ENCODE measurements at places on chromosomes 5 and 9.
A peak's percentile ranks its signal among the peaks of the same experiment; 100 is the strongest.

DNA sequence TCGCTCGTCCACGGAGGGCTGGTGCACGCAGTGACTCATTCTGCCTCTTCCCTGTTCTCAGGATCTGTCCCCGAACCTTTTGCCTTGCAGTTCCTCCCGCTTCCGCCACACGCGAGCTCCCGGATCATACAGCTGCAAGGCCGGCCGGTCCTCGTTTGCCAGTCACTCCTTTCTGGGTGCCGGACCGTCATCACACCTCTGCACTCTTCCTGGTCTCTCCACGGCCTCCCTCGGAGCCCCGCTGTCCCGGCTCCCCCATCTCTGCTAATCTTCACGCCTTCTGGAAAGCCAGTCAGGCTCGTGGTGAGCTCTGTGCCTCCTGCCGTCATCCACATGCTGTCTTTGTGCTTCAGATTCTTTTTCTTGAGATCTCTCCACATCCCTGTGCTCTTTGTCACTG is 91.8 kb downstream of the STX17 start:
- DNase-seq: no peak

DNA sequence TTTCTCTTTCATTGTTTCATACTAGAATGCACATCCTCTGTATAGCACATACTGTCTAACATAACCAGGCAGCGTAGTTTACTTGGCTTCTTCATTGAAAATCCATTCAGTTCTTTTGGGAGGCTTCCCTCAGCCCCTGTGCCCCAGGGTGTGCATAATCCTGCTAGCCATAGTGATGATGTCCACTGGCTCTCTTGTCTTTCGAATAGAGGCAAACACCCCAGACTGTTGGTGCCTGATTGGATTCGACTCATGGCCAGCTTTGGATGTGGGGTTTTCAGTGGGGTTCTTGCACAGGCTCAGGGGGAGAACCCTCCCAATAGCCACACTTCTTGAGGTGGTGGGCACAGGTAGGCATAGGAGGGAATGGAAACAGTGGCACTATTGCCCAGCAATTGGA is 53.6 kb downstream of the ZSWIM6 start:
- no peak for DNase-seq

DNA sequence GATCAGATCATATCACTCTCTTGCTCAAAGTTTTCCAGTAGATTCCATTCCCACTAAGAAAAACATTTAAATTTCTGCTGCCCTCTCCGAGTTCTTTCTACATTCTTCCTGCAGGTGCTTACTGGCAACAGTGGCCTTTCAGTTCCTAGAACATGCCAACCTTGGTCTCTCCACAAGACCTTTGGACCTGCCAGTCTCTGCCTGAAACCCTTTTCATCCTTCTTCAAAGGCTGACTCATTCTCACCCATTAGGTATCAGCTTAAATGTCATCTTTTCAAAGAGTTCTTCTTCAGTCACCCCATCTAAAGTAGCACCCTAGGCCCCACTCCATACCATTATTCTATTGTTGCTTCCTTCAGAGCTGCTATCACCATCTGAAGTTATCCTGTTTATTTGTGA is 21.8 kb downstream of the PPIC start:
- DNase-seq: no peak

DNA sequence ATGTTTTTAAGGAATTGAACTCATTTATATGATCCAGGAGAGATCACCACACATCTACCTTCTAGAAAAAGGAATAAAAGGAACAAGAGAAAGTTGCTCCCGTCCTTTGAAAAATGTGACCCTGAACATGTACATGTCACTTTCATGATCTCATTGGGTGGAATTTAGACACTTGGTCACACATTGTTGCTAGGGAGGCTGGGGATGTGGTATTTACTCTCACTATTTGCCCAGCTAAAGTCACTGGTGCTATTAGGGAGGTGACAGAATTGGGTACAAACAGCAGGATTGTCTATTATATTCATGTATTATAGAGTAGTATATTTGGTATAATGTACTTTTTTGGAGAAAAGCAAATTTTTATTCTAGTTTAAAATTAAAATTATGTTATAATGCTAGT is 2.1 kb upstream of the CDH10 start:
- DNase-seq: no peak

DNA sequence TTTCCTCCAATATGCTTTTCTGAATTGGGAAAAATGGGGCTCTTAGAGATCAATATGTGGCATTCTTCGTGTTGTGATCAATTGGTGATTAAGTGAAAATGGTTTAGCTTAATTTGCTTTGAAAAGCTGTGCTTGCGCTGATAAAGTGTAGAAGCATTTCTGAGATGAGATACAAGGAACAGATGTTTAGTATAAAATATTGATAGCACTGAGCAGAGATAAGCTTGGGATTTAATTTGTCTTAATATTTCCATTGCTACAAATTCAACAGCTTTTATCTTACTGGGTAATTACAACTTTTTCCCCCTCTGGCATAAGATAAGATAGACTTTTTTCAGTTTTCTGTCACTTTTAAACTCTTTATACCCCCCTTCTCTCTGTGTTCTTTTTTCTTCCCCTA is 2204.9 kb upstream of the WWC1 start:
- DNase-seq: no peak

DNA sequence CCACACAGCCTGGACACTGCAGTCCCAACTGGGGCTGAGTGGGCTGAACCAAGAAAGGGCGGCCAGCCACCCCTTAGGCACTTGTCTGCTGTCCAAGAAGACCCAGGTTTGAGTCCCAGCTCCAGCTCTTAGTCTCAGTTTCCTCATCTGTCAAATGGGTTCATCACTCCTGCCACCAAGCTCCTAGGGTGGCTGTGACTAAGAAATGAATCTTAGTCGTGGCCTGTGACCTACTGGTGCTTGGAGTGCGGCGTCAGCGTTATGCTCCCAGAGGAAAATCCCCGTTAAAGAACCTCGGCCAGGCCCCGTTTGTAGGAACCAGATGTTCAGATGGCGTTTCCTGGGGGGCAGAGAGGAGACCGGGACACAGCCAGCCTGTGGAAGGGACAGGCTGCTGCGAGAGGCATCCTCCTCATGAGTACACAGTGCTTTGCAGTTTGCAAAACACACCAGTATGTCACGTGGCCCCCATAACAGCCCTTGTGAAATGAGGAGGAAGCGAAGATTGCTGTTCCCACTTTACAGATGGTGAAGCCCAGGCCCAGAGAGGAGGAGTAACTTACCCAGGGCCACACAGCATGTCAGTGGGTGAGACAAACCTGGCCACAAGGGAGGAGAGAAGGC is 3.3 kb downstream of the FIBCD1 start:
- DNase-seq: no peak

DNA sequence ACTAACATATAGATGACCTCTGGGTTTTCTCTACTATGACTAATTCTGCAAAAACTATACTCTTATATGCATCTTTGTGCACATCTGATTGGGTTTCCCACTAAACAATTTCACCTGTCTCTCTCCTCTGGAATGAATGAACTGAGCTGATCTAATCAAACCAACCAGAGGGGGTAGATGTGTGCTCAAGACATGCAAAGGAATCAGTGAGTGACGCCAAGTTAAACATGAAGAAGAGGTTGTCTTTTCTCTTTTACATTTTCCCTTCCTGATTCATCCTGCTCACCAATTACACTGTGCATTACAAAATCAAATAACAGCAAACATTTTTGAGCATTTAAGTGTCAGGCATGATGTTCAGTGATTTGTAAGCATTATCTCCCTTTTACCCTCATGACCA is 29.6 kb upstream of the GRXCR2 start:
- no peak for DNase-seq

- DNase-seq: no peak
These were observed 86.1 kb downstream of the EDIL3 start for GRCh38 chr5:84298628-84299027.

DNA sequence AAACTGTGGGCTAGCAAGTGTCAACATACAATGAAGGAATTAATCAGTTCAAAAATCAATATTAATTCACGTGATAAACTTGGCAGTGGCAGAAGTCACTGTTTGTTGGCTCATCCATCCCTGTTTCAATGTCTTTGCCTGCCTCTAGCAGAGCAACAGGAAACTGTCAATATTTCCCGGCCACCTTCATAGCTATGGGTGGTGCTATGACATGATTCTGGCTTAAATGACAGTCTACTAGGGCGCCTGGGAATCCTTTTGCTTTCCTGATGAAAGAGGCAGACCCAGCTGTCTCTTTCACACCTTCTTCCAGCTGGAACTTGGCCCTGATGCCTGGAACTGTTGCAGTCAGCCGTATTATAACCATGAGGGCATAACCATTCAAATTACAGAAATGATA is 72.1 kb upstream of the DNAH5 start:
- DNase-seq: no peak

GRCh38 chr9:100581661-100582060 is 3.8 kb downstream of the CAVIN4 start:
- no peak for DNase-seq

DNA sequence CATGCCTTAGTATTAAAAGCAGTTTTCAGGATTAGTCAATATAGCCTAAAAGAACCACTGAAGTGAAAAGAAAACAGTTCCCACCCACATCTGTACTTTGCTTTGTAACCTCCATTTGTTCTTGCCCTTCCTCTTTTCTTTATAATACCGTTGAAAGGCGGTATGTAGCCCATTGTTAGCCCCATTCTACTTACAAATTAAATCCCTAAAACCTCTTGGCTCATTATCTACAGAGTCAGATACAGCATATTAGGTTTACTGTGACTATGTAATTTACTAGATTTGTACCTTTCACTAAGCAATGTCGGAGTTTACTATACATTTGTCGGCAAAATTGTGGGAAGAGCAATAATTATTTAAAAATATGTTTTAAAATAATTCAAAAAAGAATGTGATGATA is 17.3 kb downstream of the ALDH1A1 start:
- no peak for DNase-seq

- DNase-seq: no peak
These were observed 185.7 kb downstream of the PLK2 start for GRCh38 chr5:58274191-58274590.

- DNase-seq: no peak
These were observed 130.1 kb upstream of the PTGER4 start for GRCh38 chr5:40549616-40550015.

GRCh38 chr5:119435436-119436132 is 16.7 kb upstream of the HSD17B4 start:
- DNase-seq: peak; percentile 25

- no peak for DNase-seq
These were observed 34.4 kb downstream of the GLRA1 start for GRCh38 chr5:151890299-151890698.

- no peak for DNase-seq
These were observed 39.1 kb upstream of the BASP1 start for GRCh38 chr5:17178373-17178675.

DNA sequence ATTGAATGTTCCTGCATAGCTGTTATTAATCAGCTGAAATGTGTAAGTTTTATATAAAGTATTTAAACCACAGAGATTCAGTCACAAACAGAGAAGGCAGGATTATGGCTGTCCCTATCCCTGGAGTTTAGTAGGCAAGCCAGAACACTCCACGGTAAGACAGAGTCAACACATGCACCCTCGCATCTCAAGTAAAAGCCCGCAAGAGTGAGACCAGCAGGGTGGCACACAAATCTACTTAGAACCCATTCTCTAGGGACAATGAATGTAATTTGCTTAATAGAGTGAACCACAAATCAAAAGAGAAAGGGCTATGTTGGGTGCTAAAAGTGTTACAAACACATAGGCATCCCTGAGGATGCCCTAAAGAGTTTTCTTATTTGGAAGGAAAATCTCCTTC is 35.1 kb downstream of the LPAR1 start:
- no peak for DNase-seq

GRCh38 chr9:128882677-128883603 is 1.0 kb downstream of the LRRC8A start:
- no peak for DNase-seq

DNA sequence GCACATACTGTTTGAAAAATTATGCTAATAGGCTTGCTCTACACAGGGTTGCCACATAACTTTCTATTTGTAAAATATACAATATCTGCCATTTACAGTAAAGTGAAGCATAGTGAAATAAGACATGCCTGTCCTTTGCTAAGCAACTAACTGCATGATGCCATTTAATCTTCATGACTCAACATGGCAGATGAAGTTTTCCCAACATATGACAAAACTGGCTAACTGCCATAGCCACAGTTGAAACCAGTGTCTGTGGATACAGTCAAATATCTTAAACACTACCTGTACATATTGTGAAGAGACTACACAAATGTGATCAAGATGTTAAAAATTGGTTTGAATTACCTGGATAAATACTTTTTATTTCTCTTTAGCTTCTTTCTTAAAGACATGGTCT is 3.1 kb upstream of the DMAC1 start:
- DNase-seq: no peak

DNA sequence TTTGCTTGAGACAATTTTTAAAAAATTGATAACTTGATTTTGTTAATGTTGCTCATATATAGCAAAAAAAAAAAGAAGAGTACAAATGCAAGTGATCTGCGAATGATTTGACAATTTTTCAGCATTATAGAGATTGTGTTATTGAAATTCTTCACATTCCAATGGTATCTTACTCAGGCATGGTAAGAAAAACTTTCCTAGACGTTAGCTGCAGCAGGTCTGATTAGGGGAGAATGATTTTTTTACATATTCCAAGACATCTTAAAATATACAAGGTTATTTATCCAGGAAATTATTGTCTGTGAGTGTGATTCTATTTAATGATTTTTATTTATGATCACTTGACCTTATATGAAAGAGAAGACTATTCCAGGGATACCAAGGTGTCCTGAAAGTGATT is 361.9 kb downstream of the MAT2B start:
- no peak for DNase-seq

- DNase-seq: peak; percentile 95
These were observed at the start of gene COL5A1 for GRCh38 chr9:134641173-134641989. Gene COL5A1 (plus strand): TSS chr9:134641803. CDS start chr9:134642188, 385 bp downstream.

DNA sequence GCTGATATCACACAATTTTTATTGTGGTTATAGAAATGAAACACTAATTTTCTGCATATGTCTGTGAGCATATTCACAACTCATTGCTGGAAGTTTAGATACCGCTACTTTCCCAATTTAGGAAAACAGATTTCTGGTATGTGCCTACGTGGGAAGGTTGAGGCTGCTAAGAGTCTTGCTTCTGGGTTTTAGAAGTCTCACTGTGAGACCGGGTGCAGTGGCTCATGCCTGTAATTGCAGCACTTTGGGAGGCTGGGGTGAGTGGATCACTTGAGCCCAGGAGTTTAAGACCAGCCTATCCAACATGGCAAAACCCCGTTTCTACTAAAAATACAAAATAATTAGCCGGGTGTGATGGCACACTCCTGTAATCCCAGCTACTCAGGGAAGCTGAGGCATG is 39.6 kb downstream of the UBAP1 start:
- DNase-seq: no peak

All from mesothelial cell of epicardium (in vitro differentiated cells).